CD4-positive, alpha-beta memory T cell (primary cell): ENCODE measurements at places on chromosomes 6 and 20. TPM values are rescaled to one million over a fixed set of nuclear protein-coding genes. Genes with fewer than 3 reads are reported as not detected.

REM1 gene
- polyA plus RNA-seq, result not detected

CALHM6 gene
- 116 TPM for polyA plus RNA-seq

WASF1 gene
- polyA plus RNA-seq, result 0.13 TPM

CUL9 gene
- 8.3 TPM for polyA plus RNA-seq

GPR63 gene
- 0.22 TPM for polyA plus RNA-seq

CDH4 gene
- 1.1 TPM for polyA plus RNA-seq

RTN4IP1 gene
- polyA plus RNA-seq, result 6.9 TPM

CCR6 gene
- polyA plus RNA-seq, result 124 TPM

GHRH gene
- not detected for polyA plus RNA-seq

OPRM1 gene
- not detected for polyA plus RNA-seq

- H3K36me3 ChIP-seq, result no peaks in the 10 kb centered on the region
- no peak for DNase-seq
- H3K27me3 ChIP-seq, result no peaks in the 10 kb centered on the region
- H3K4me3 ChIP-seq, result no peak overlapping the region
Observed at GRCh38 chr6:128339635-128340450, 180.6 kb downstream of the PTPRK start.

GRCh38 chr20:55103188-55103587 is 627.8 kb downstream of the DOK5 start:
- no peaks in the 10 kb centered on the region for H3K4me1 ChIP-seq
- no peak for DNase-seq
- no peaks in the 10 kb centered on the region for H3K36me3 ChIP-seq
- H3K27ac ChIP-seq, result no peak overlapping the region
- H3K27me3 ChIP-seq, result no peaks in the 10 kb centered on the region
- no peak overlapping the region for H3K4me3 ChIP-seq

DNA sequence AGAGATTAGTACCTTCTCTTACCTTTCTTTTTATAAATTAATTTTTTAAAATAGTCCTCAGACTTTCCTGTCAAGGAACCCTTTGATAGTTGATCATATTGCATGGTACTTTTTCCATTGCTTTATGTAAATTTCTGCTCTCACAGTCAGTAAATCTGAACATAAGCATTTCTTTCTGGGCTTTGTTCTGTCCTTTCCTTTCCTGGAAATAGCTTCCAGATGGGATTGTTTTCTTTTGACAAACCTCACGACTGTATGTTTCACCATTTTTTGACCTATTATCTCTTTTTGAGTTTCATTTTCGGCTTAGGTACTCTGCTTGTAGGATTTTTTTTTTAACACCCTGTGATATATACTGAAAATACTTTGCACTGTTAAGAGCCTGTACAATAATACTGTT is 32.6 kb downstream of the UTRN start:
- no peak overlapping the region for H3K27ac ChIP-seq
- no peaks in the 10 kb centered on the region for H3K4me1 ChIP-seq
- no peak for DNase-seq
- no peaks in the 10 kb centered on the region for H3K36me3 ChIP-seq

DNA sequence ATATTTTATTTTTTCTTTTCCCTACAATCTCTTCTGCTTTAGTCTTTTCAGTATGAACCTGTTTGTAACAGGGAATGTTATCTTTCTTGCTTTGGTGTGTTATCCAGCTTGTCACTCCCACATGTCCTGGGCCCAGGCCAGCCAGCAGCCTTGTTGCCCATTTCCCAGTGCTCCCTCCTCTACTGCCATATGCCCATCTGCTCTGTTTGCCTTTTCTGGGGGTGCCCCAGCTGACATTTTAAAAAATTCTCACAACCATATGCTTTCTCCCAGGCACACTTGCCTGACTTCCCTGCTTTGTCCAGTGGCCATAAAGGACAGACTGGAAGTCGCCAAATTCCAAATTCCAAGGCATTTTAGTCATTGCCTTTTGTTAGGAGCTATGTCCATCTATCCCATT is 23.6 kb upstream of the LMBRD1 start:
- peaks cover 18% of the 10 kb centered on the region for H3K4me1 ChIP-seq
- H3K27me3 ChIP-seq, result no peaks in the 10 kb centered on the region
- H3K27ac ChIP-seq, result no peak overlapping the region
- no peak for DNase-seq

DNA sequence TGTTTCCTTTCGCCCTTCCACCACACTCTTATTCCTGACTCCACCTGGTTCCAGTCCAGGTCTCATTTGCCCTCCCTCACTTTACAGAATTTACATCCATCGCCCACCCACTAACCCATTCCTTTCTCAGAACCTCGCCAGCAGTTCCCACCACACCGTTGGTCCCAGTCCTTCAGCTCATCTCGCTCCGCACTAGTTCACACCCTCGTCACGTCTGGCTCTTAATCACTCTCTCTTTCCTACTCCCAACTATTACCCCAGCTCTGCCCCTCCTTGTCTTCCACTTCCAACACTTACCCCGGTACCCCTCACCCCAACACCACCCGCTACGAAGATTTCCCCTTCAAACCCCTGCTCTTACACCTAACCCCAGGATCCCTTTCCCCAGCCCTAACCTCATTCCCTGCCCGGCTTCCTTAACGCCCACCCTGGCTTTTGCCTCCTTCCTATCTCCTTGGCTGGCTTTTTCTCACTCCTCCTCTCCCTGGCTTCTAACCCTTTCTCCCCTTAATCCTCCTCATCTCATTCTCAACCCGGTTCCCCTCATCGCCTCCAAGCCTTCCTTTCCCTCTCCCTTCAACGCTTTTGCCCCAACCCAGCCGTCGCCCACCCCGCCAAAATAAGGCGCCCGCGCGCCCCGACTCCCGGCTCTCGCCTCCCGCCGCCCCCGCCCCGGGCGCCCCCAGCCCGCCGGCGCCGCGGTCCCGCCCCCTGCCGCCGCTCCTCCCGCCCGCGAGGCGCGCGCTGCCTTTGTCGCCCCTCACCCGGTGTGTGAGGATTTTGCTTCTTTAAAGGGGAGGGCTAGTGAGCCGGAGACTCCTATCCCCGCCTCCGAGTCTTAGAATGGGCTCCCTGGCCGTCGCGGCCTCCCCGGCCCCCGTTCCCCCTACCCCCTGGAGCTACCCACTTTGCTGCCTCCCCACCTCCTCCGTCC is 542 bp downstream of the USP49 start:
- H3K27ac ChIP-seq, result peak overlapping the region; percentile 77
- H3K36me3 ChIP-seq, result no peaks in the 10 kb centered on the region
- H3K27me3 ChIP-seq, result no peaks in the 10 kb centered on the region

DNA sequence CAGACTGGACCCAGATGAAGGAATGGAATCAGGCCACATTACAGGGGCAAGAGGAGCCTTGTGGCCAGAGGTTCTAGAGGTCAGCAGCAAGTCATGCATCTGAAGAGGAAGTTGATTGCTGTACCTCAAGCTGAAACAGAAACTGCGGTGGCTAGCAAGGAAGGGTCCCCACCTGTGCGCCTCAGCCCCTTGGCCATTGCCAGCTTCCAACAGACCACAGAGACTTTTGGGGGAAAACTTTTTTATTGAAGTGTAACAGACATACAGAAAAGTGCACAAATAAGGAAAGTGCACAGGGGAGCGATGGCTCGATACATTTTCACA is 26.8 kb upstream of the SLC9A8 start:
- DNase-seq, result no peak
- H3K27me3 ChIP-seq, result no peaks in the 10 kb centered on the region
- no peak overlapping the region for H3K27ac ChIP-seq
- H3K4me3 ChIP-seq, result no peak overlapping the region

DNA sequence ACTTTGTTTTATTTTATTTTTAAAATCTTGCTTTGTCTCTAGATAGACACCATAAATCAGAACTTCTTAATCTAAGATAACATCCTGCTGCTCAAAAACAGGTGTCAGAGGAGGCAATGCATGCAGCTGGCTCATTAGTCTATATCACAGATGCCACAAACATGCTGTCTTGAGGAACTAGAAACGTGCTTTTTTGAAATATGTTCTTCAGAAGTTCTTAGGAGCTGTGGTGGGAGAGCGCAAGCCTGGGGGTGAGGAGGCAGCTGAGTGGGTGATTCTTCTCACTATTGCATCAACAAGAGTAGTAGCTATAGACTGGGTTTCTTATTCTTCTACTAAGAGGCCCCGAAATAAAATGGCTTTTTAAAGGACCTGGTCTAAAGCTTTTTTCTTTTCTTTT is 23.4 kb downstream of the IL22RA2 start:
- H3K4me3 ChIP-seq, result no peak overlapping the region
- DNase-seq, result no peak
- H3K36me3 ChIP-seq, result no peaks in the 10 kb centered on the region
- no peaks in the 10 kb centered on the region for H3K4me1 ChIP-seq

DNA sequence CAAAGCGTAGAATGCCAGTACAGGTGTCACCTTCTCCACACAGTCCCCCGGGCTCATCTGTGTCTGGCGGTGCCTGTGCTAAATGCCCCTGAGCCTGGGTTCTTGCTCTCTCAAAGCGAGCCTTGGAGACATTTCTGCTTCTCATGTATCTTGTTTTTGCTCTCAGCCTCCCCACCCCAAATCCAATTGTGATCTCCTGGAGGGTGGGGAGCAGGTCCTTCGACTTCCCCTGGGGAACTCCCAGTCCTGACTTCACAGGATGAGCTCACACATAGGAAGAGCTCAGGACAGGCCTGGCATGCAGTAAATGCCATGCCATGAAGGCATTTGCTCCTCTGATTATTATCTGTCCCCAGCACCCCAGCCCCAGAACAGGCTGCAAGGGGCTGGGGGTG is 58.1 kb downstream of the NOL4L start:
- H3K4me3 ChIP-seq, result no peak overlapping the region
- H3K4me1 ChIP-seq, result peaks cover 89% of the 10 kb centered on the region
- peak overlapping the region; percentile 35 for H3K27ac ChIP-seq
- peaks cover 4% of the 10 kb centered on the region for H3K36me3 ChIP-seq

- no peaks in the 10 kb centered on the region for H3K36me3 ChIP-seq
- H3K4me1 ChIP-seq, result no peaks in the 10 kb centered on the region
- no peak overlapping the region for H3K4me3 ChIP-seq
- no peak for DNase-seq
- no peaks in the 10 kb centered on the region for H3K27me3 ChIP-seq
Observed at GRCh38 chr20:60372275-60372674, 414.1 kb downstream of the CDH26 start.

DNA sequence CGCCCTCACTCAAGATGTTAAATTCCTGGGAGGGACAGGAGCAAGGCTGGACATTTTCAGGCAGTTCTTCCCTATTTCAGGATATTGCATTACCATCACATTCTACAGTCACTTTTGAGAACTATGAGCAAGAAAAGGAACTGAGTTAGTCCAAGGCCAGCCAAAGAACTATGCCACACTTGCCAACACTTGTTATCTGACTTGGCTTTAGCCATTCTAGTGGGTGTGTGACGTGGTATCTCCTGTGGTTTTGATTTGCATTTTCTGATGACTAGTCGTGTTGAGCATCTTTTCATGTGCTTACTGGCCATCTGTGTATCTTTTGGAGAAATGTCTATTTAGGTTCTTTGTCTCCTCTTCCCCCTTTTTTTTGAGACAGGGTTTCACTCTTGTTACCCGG is 12.0 kb downstream of the XRN2 start:
- no peak overlapping the region for H3K27ac ChIP-seq
- H3K4me3 ChIP-seq, result no peak overlapping the region
- H3K27me3 ChIP-seq, result no peaks in the 10 kb centered on the region
- DNase-seq, result no peak

GRCh38 chr6:26187981-26188635 is 100.9 kb downstream of the HFE start:
- no peaks in the 10 kb centered on the region for H3K36me3 ChIP-seq
- H3K4me3 ChIP-seq, result peak overlapping the region; percentile 80
- peak overlapping the region; percentile 72 for H3K27ac ChIP-seq
- peaks cover 37% of the 10 kb centered on the region for H3K4me1 ChIP-seq
- no peaks in the 10 kb centered on the region for H3K27me3 ChIP-seq
- no peak for DNase-seq

- H3K27me3 ChIP-seq, result no peaks in the 10 kb centered on the region
- DNase-seq, result no peak
- H3K36me3 ChIP-seq, result no peaks in the 10 kb centered on the region
- no peak overlapping the region for H3K4me3 ChIP-seq
Observed at GRCh38 chr6:169167581-169168301, 85.9 kb downstream of the THBS2 start.

DNA sequence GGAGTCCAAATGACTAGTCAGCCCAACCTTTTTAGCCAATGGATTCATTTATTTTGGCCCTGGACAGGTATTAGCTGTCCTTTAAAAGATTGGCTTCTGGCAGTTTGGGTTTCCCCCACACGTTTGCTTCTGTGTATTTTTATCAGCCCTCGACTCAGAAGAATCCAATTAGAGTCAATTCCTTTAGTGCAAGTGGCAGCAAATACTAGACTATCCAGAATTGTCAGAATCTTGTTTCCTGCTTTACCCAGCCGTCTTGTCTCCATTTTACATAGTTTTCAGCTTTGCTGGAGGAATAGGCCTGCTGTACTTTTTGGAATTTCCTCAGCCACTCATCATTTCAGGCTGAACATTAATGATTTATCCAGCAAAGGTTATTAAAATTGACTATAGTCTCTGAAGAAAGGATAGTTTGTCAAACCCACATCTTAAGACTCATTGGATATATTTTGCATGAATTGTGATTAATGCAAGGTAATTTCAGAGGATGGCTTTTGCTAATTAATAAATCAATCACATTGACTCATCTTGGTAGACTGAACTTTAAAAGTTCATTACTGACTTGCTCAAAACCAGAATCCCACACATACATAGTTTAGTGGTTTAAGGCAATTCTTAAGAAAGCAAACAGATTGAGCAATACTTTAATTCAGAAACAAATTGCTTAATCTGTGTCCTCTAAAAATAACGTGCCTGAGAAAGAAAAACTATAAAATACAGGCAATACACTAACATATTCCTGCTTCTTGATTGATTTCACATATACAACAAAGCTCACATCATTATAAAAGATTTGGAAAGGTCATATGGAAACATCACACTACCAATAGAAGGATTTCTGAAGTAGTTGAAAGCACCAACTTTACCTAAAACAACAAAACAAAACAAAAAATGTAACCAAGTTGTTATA is 62.9 kb upstream of the ZNF217 start:
- H3K36me3 ChIP-seq, result no peaks in the 10 kb centered on the region
- no peak for DNase-seq
- no peak overlapping the region for H3K4me3 ChIP-seq
- no peaks in the 10 kb centered on the region for H3K27me3 ChIP-seq
- H3K4me1 ChIP-seq, result peaks cover 63% of the 10 kb centered on the region

GRCh38 chr6:131387562-131388447 is 185.2 kb upstream of the ARG1 start:
- H3K27ac ChIP-seq, result no peak overlapping the region
- no peak for DNase-seq
- no peaks in the 10 kb centered on the region for H3K4me1 ChIP-seq
- no peak overlapping the region for H3K4me3 ChIP-seq
- no peaks in the 10 kb centered on the region for H3K27me3 ChIP-seq
